ENCODE measurements at places on chromosomes 4 and X.

GRCh38 chr4:189823591-189823990 is 117.1 kb upstream of the FRG1 start:
- DNase-seq, result no peak

- DNase-seq, result no peak
These were observed 7.5 kb downstream of the FRYL start for GRCh38 chr4:48772556-48772955.

GRCh38 chr4:8644966-8645752 is 52.6 kb downstream of the CPZ start:
- DNase-seq, result no peak

DNA sequence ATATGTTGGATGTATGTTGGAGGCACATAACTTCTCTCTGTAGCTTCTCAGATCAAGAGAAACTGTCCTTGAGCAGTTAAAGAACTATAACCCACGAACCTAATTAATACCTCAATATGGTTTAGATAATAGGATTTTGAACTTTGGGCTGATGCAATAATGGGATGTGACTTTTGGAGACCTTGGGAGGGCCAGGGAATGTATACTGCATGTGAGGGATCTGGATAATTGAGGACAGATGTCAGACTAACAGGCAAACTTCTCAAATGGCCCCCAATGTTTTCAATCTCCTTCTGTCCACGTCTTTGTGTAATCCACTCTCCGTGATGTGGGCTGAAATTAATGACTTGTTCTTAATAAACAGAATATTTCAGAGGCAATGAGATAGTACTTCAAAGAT is 202.2 kb upstream of the FAT4 start:
- no peak for DNase-seq

GRCh38 chr4:137521053-137521452 is 11.2 kb downstream of the PCDH18 start:
- DNase-seq, result no peak

DNA sequence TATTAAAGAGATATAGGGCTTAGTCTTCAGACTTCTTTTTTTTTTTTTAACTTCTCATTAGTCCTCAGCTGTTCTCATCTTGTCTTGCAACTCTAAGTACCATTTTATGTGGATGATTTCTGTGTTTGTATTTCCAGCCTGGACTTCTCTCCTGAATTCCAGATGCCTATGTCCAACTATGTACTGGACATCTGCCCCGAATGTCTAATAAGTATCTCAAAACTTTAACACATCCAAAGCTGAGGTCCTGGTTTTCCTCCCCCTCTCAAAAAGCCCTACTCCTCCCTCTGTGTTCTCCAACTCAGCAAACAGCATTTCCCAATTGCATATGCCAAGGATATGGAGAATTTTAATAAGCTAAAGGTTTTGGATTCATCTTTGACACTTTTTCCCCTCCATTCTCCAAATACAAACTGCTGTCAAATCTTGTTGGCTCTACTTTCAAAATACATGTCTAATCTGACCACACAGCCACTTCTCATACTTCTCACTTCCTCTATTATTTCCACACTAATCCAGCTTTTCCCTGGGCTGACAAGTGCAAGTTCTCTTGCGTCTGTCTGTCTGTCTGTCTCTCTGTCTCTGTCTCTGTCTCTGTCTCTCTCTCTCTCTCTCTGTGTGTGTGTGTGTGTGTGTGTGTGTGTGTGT is 79.8 kb downstream of the CLCN5 start:
- DNase-seq, result no peak
